ENCODE measurements at places on chromosomes 4 and X.

GRCh38 chrX:63050225-63050624 is 300.9 kb downstream of the SPIN4 start:
- DNase-seq, result no peak

GRCh38 chr4:7335344-7336066 is 99.2 kb downstream of the PSAPL1 start:
- peak; percentile 45 for DNase-seq

DNA sequence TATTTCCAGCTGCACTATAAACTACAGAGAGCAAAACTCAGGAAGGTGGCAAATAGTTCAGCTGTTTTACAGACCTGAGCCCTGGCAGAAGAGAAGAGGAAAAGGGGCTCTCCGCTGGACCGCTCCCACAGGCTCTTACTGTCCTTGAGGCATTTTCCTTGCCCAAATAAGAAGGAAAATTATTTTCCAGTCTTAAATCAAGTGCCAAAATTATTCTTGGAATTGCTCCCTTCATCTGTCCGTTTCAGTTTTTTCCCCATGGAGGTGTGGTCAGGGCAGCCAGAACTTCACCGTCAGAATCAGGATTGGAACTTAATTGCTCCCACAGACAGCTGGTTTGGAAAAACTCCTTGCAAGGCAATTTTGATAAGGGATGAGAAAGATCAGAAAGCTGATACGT is 35.2 kb upstream of the SPINK2 start:
- no peak for DNase-seq

- DNase-seq, result no peak
These were observed 7.0 kb downstream of the C4orf50 start for GRCh38 chr4:6011271-6011671.

- DNase-seq, result no peak
These were observed 49.6 kb downstream of the MEPE start for GRCh38 chr4:87882321-87882720.

DNA sequence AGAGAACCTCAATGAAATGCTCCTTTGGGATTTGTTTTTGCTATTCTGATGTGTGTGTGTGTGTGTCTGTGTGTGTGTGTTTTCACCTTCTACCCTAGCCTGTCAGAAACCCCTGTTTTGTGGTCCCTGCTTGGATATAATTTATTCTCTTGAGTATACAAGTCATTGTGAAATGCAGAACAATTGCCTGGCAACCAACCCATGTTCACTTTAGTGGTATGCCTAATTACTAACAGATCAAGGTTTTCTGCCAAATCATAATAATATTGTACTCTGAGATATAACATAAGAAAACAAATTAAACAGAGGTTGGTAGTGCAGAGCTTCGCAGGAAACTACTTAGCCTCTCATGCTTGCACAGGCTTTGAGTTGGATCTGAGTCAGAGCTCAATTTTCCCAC is 7.0 kb upstream of the TET2 start:
- no peak for DNase-seq

- no peak for DNase-seq
These were observed 37.1 kb upstream of the ELF2 start for GRCh38 chr4:139214039-139214534.

DNA sequence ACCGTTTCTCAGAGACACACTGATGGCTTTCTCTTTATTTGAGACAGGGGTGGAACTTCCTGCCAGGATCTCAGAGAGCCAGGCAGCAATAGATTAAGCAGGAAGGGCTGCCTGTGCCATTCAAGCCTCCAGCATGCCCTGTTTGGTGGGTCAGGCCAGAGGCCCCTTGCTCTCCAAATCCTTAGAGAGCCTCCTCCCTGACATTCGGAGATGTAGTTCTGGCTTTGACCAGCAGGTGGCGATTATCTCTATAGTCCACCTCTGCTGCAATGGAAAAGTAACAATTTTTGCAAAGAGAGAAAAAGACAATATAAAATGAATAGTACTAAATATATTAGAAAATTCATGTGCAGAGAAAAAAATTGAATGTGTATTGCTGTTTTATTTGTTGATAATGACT is 93.9 kb downstream of the NXF2B start:
- peak; percentile 66 for DNase-seq

- DNase-seq, result no peak
These were observed 157.7 kb downstream of the CEP135 start for GRCh38 chr4:56106180-56107147.

DNA sequence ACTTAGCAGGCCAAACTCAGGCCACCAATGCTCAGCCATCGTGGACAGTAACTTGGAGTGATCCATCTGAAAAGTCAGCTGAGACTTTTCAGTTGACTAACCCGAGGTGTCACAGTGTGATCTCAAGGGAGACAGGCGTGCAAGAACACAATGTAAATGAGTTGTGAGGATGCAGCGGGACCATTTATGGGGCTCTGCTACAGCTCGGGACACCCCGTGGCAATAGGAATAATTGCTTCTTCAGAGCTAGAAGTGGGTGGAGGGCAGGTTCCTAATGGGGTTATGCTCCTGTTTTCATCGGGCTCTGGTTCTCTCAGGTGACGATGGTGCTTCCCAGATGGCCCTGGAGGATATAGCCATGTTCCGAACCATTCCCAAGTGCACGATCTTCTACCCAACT is 27.3 kb downstream of the TKTL1 start:
- DNase-seq, result no peak

DNA sequence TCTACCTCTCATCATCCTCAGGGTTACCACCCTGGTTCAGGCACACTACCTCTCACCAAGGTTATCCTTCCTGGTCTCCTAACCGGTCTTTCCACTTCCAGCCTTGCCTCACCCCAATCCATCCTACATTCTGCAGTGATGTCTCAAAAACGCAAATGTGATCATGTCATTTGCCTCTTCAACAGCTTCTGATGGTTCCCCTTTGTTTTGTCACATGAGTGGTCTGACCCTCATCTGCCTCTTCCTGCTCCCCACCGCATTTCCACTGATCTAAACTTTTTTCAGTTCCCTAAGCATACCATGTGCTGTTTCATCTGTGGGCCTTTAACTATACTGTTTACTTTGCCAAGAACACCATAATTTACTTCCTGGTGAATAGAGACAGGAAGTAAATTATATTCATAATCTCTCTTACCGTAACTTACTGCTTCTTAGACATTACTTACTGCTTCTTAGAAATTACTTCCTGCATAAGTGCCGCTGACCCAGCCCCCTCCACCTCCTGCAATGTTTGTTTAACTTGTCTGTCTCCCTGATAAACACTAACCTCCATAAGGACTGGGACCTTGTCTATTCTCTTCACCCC is 27.1 kb upstream of the NSUN7 start:
- DNase-seq, result no peak

DNA sequence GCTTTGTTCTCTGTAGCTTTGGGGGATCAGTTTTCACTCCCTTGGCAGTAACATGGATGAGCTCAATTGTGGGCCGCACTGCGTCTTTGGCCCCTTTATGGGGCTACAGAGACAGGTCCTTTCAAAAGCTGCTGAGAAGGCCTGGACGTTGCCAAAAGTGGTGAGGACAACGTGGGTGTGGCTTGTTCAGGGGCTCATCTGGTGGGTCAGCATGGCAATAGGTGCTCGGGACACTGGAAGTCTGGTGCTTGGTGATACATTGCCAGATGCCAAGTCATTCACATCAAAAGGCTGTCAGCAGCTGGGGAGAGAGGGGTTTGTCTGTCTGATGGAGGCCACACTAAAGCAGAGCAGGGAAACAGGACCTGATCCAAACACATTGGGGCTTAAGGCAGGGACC is 149.8 kb upstream of the EOLA2 start:
- DNase-seq, result no peak

- no peak for DNase-seq
These were observed 333.6 kb upstream of the IGFBP7 start for GRCh38 chr4:57443787-57444186.

DNA sequence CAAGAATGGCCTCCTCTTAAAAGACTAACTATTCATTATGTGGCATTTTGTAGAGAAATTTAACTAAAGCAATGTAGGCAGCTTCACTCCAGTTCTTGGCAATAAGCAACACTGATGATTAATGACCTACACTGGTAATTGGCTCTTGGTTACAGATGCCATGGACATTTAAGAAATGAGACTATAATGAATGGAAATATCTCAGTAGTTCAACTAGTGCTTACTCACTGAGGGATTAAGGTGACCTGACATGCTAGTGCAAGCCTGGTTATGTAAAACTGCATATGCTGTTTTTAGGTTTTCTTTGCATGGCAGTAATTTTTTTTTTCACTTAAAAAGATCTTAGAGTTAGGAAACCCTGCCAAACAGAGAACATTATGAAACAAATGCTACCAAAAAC is 152.7 kb upstream of the AADAT start:
- DNase-seq, result no peak

DNA sequence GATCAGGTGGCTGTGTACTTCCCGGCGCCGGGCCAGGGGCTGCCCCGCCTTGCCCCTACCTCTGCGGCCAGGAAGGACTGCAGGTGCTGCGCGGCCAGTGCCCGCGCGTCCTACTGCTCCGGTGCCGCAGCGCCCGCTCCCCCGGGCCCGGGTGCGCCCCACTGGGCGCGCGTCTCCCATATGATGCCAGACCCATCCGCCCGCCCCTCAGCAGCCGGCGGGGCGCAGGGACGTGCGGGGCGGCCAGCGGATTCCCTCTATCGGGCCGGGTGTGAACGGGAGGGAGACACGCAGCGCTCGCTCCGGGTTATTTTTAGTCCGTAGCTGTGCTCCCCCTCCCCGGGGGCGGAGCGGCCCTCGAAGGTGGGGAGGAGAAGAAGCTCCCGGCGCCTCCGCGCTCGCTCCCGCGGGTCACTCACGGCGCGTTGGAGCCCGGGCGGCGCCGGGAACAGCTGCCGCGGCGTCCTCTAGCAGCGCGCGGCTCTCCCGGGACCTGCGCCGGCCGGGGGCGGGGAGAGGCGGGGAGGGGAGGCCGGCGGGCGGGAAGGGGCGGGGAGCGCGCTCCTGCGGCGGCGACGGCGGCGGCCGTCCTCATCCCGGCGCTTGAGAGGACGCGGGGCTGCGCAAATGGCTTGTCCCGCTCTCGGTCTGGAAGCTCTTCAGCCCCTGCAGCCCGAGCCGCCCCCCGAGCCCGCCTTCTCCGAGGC is 103.6 kb downstream of the UCHL1 start:
- no peak for DNase-seq

DNA sequence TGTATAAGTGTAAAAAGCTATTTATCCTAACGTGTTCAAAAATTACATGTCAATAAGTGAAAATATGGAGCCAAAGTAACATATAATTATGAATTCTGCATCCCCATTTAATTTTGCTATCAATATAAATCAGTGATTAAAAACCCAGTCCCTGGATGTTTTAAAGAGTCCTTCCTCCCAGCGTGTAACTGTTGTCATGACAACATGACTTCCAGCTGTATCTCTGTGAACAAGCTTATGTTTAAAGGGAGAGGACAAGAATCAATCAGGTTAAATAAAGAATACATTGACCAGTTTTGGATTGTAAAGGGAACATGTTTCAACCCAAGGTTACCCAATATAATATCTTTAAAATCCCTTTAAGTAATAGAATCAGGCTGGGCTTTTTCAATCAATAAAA is 219.7 kb downstream of the NSUN7 start:
- no peak for DNase-seq

GRCh38 chr4:176641237-176641636 is 151.5 kb downstream of the VEGFC start:
- DNase-seq, result no peak

DNA sequence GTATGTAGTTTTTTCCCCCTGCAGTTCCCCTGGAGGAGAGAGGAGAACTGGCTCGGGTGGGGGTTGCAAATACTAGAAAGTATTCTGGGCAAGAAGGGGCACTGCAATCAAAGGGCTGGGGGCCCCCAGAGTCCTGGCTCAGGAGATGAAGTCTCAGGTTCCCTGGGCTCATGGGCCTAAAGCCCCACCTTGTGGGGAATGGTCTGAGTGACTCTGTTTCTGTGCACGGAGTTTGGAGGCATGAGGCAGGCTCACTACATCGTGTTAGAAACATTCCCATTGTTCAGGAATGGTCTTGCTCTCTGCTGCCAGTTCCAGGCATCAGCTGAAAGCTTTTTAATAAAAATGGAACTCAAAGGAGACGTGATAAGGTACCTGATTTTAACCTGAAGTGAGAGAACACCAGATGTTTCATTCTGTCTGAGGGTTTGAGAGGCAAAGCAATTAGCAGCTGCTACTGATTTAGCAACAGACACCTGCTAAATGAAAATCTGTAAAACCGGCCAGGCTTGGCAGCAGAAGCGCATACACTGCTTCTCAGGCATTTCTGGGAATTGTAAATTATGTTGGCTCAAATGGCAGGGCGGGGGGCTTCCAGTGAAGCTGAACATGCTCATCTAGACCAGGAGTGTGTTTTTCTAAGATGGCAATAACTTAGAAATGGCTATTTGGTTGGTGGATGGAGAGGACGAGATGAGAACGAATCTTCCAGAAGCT is 122.7 kb downstream of the TMEM164 start:
- DNase-seq, result no peak

GRCh38 chr4:3073158-3074077 is 920 bp downstream of the HTT-AS start:
- no peak for DNase-seq

DNA sequence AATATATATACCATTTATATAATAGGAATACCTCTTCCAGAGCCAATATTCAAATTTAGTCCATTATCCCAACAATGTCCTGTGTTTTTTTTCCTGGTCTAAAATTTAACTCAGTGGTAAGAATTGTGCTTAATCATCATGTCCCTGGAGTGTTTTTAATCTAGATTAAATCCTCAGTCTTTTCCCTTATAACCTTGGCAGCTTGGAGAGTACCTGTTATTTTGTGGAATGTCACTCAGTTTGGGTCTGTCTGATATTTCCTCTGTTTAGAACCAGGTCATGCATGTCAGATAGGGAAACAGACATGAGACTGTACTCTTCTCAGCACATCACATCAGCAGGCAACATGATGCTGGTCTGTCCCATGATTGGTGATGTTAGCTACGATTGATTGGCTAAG is 96.6 kb downstream of the HPGD start:
- no peak for DNase-seq

GRCh38 chr4:76902233-76902890 is 4.4 kb upstream of the SOWAHB start:
- no peak for DNase-seq

- DNase-seq, result no peak
These were observed 1.1 kb downstream of the PLAC8 start for GRCh38 chr4:83113429-83113786.

DNA sequence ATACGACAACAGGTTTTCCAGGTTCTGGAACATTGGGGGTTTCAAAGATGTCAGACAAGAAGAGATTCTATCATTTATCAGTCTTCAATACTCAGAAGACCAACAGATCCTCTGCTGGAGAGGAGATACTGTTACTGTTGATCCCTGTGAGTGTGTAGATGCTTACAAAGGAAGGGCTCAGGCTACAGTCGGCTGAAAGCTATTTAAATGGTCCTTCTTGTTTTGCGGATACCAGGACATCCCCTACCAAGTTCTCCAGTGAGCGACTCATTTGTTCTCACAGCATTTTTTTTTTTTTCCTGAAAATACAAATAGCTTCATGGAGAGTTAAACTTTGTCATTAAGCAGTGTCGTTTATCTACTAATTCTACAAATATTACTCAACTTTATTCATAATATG is 201.6 kb downstream of the CAMK2D start:
- DNase-seq, result no peak

DNA sequence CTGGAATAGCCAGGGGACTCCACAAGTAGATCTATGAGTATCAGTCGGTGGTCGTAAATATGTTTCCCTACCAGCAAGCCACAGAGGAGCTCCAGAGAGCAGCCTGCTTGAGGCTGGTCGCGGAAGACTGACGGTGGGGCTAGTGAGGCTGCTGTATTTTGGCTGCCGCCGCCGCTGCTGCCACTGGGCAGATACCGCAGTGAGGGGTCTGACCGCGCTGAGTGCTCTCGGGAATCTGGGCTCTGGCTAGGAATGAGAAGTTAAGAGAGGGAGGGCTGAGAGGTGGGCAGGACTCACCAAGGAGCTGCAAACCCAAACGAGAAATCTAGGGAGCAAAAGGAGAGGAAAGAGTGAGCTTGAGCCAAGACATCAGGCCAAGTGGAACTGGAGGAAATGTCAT is at the start of gene EXOC1L:
Gene EXOC1L (plus strand): TSS at position 157 of the 400 bp plus-strand sequence. CDS start 237 bp downstream, at position 394.
- DNase-seq, result no peak
